Activated CD4-positive, alpha-beta memory T cell treated with anti-CD3 and anti-CD28 coated beads for 36 hours (primary cell): ENCODE measurements at places on chromosomes 11 and 22.

DNA sequence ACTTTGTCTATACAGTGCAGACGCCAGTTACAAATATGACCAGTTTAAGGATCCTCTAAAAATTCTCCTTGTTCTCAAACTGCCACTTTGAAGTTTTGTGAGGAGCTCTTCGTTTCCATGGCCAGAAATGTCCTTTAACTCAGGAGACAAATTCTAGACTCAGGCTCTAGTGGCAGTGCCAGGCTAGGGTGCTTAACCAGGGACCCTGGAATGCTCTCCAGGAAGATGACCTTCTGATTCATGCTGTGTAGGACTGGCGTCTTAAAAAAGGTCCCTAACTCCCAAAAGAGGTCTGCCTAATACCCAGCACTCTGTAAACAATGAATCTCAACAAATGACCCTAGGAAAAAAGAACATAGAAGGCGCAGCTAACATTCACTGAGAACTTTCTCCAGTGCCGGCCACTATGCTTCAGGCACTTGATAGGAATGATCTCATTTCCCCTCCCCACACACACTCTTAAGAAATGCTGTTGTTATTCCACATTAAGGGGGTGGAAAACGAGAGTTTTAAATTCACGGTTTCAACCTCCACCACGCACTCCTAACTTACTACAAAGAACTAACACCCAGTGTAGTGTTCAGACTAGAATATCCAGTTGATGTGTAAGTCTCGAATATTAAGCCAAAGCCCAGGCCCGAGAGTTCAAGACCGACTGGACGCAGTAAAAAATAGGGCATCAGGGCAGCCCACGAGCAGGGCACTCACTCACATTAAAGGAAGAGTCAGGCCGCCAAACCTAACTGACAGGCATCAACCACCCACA, 747 bp downstream of the NXF1 start:
- DNase-seq, result peak; percentile 48

DNA sequence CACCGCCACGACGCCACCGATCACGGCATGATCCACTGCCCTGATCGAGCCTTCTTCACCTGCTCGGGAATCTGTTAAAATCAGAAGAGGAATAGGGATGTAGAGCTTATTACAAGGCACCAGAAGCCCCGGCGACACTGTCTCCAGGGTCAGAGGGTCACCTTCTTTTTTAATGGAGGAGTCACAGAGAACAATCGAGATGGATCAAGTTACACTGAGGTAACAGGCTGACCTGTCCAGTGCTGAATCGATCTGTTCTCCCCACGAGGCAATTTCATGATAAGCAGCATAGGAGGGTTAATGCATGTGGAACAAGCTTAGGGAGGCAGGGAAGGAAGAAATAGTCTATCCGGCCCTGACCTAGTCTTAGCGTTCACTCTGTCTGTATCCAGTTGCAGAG, 325.5 kb downstream of the CADM1 start:
- DNase-seq, result no peak

GRCh38 chr11:44654596-44654995, 72.2 kb upstream of the TSPAN18 start:
- DNase-seq, result no peak

DNA sequence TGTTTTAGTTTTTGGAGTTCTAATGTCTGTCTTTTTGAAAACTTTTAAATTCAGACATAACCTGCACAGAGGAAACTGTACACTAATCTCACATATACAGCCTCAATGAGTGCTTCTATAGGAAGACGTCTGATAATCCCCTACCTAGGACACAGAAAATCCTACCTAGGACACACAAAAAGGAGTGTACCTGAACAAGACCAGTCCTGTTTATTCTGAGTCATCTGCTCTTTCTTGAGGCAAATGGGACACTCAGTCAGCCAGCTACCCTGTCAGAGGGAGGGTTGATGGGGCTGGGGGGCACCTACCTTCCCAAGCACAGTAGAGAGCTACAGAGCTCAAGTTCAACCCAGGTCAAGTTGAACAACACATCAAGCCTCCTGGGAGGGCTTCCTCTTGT, 346.6 kb upstream of the NCAM1 start:
- no peak for DNase-seq

- DNase-seq, result no peak
These were observed 113.6 kb downstream of the TEAD1 start for GRCh38 chr11:12787847-12788246.

DNA sequence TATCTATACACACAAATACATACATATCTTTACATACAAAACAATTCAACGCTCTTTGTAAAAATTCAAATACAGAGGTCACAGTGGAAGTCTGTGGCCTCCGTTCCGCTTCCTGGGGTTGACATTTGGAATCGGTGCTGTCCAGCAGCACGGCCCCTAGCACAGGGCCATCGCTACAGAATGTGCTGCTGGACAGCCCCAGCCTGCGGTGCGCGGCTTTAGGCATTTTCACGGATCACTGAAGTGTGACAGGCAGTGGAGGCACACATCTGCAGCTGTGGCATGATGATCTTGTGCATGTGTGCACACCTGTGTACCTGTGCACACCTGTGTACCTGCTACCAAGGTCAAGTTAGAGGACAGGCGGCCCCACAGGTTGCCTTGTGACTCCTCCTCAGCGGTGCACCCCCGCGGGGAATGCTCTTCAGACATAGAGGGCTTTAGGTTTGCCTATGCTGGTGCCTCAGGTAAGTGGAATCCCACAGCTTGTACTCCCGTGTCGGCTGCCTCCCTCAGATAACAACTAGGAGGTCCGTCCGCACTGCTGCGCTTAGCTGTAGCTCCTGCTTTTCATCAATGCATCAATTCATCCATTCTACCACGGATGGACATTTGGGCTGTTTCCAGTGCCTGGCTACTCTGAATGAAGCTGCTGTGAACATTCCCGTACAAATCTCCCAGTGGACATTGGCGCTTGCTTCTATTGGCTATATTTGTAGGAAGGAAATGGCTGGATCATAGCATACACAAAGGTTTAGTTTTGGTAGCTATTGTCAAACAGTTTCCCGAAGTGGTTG, 29.9 kb downstream of the GAL start:
- DNase-seq, result no peak

- DNase-seq, result peak; percentile 7
These were observed 35.0 kb downstream of the PDGFB start for GRCh38 chr22:39209756-39210155.

DNA sequence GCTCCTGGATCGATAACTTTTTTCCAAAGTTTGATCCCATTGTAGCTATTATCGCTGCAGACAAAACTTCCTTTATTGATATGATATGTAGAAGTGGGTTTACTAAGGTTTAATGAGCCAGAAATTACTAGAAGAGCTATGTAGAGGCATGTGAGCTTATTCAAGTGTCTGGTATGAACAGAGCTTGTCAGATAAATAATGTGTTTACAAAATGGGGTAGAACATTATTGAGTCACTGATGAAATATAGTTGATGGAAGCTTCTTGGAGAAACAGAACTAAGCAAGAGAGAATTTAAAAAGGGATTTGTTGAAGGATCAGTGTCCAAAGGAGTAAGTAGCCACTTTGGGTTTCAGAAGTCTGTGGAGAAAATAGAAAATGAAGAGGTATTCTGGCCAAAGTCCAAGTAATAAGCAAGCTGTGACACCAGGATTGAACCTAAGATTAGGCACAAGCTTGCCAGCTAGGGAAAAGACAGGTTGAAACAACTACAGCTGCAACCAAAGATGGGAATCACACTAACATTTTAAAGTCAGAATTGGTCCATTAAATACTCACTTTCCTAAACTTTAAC, 104.3 kb downstream of the MAML2 start:
- DNase-seq, result no peak

DNA sequence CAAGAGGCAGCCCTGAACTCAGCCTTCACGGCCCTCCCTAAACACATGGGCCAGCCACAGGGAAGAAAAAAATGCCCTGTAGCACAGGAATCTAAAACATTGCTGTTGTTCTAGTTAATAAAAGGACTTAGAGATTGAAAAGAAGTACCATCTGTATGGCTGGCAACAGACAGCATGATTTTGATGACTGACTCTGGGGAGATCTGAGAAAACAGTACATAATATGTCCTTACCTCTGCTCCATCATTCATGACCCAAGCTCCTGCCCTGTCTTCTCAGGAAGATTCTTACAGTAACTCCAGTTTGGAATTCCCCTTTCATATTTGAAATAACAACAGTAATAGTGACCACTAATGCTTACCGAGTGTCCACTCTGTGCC, 244.2 kb downstream of the ETS1 start:
- no peak for DNase-seq

DNA sequence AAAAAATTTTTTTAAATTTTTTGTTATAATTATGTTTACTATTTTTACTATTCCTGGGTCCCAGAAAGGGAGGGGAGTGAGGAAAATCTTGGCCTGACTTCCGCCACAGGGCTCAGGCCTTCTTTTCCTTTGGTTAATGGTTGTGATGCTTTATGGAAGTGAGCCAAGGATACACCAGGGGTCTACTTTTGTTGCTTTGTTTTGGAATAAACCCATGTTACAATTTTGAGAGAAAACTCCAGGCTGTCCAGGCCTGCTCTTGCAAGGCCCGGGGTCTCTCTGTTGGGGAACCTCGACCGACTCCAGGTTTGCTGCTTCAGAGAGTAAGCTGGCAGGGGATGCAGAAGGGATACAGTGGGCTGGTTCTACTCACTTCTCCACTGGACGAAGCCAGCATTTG, 84.7 kb downstream of the ABTB2 start:
- no peak for DNase-seq

GRCh38 chr11:122741613-122742300, 86.2 kb downstream of the UBASH3B start:
- DNase-seq, result no peak

- peak; percentile 29 for DNase-seq
These were observed 165.6 kb downstream of the SHANK2 start for GRCh38 chr11:71086687-71087258.

- no peak for DNase-seq
These were observed 41.8 kb downstream of the NRXN2 start for GRCh38 chr11:64681171-64681570.

- peak; percentile 75 for DNase-seq
These were observed 77.3 kb downstream of the SCN3B start for GRCh38 chr11:123577081-123577598.

GRCh38 chr22:31102441-31103081, 4.8 kb downstream of the SELENOM start:
- DNase-seq, result no peak

GRCh38 chr22:39309364-39309861, 10.0 kb downstream of the RPL3 start:
- no peak for DNase-seq

GRCh38 chr22:18999008-18999407, 62.9 kb upstream of the PRODH start:
- peak; percentile 41 for DNase-seq

DNA sequence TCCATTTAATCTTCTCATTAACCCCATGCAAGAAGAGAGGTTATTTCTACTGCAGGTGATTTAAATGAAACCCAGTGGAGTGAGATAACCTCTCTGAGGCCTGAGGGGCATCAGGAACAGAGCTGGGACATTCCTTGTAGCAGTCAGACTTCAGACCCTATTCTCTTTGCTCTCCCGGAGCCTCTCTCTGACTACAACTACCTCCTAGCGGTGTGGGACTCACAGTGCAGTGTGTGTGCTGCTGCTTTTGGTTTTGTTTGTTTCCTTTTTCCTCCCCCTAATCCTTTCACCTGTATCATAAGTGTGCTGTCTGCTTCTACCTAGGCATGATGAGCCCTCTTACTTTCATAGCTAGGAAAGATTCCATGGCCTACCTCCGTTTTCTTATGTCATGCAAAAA, 769.6 kb downstream of the NTM start:
- no peak for DNase-seq

DNA sequence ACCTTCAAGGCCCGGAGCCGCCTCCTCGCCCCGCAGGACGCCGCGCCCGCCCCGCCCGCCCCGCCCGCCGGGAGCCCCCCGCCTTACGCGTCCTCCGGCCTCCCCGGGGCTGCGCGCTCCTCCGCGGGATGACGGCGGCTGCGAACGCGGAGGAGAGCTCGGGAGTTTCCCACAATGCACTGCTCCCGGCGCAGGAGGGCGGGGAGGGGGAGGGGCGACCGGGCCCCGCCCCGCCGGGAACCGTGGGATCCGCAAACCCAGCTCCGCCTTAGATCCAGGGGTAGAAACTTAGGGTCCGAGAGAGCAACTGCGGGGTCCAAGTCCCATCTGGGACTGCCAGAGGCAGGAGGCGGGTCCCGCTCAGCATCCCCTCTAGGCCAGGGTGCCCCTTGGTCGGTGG, at the start of gene CEND1:
CEND1 (minus strand) TSS at position 148 of the 400 bp plus-strand sequence. CDS start 1,514 bp downstream, outside the sequence.
- peak; percentile 67 for DNase-seq

- no peak for DNase-seq
These were observed 16.7 kb downstream of the PHLDA2 start for GRCh38 chr11:2912498-2912897.

GRCh38 chr11:65454311-65454695, 31.7 kb downstream of the NEAT1 start:
- DNase-seq, result no peak

- DNase-seq, result no peak
These were observed 4.8 kb downstream of the KIAA0930 start for GRCh38 chr22:45235851-45236342.

GRCh38 chr11:86155200-86155844, 86.4 kb upstream of the PICALM start:
- DNase-seq, result no peak

DNA sequence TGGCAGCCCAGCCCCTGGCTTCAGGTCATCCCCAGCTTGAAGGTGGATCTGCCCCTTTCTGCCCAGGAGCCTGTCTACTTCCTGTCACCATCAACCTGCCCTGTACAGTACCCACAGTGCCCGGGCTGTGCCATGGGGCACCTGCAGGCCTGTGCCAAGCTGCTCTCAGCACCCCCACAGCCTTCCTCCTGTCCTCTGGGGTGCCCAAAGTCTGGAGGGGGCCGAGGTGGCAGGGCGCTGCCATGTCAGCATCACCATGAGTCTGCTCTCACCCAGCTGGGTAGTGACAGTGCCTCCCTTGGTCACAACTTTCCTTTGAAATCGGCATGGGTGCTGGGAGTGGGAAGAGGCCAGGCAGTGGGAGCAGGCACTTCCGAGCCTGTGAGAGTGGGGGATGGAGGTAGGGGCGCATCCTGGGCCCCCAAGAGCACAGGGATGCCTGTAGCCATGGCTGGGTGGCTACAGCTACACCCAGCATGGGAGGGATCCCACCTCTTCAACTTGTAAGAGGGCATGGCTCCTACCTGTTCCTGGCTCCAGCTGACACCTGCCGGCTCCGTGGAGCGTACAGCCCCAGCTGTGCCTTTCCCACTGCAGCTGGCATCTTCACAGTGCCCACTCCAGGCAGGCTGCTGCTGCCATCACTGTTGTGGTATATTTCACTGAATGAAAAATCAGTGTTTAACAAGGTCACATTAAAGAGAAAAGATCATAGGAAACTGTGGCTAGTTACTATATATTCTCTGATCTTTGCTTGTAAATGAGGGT, 42.9 kb downstream of the RNF169 start:
- no peak for DNase-seq

- DNase-seq, result no peak
These were observed 47.0 kb downstream of the RCN1 start for GRCh38 chr11:32137869-32138268.
